Activated T-cell treated with anti-CD3 and anti-CD28 coated beads for 4 hours (primary cell): ENCODE measurements at places on chromosomes 11 and 22.

DNA sequence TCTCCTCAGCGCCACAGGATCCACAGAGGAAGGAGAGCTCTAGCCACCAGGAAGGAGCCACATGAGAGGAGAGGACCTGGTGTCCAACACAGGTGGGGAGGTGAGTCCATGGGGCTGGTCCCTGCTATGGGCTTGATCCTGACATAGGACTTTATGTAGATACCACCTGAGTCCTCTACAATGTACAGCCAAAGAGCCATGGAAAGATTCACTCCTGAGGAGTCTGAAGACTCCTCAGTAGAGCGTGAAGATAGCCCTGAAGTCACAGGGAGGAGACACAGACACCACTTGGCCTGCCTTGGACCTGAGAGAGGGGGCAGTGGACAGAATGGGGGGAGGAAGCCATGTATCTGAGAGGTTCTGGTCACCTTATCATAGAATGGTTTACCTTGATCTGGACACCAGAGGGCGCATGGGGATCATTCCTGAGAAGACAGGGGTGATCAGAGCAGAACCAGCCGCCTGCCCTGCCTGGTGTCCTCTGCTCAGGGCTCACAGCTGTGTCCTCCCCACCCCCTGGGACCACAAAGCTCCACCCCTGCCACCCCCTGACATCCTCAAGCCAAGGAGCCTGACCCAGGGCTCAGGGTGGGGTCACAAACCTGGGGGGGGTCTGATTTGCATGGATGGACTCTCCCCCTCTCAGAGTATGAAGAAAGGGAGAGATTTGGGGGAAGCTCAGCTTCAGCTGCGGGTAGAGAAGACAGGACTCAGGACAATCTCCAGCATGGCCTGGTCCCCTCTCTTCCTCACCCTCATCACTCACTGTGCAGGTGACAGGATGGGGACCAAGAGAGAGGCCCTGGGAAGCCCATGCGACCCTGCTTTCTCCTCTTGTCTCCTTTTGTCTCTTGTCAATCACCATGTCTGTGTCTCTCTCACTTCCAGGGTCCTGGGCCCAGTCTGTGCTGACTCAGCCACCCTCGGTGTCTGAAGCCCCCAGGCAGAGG, 77.0 kb downstream of the ZNF280B start:
- DNase-seq: peak; percentile 41

DNA sequence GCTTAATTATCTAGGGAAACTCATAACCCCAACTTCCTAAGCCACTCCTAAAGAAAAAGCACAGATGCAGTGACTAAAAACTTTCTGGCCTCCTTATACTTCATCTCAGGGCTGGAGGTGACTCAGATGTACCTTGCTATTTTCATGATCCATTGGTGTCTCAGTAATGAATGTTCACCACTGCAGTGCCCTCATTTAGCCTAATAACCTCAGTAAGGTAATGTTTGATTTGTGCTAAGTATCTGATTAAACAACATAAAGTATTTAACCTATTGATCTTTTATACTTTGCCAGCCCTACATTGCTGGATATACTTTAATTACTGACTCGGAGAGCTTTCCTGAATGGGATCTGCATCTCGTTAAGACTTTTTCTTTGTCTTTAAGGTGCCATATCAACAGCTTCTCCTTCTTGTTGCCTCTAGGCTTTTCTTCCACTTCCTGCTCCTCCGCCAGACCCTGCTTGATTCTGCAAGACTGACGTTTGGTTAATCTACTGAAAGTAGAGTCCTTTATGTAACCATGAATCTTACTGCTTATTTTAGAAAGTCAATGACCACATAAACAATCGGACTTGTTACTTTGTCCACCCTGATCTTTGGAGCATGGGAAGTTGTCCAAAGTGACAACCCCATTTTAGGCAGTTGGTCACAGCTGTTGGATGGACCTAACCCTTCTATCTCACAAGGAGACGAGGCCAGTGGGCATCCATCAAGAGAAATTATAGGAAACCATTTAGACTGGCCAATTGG, 303.0 kb downstream of the ST3GAL4 start:
- DNase-seq: no peak

- DNase-seq: no peak
These were observed 12.1 kb upstream of the RAC2 start for GRCh38 chr22:37256075-37256726.

DNA sequence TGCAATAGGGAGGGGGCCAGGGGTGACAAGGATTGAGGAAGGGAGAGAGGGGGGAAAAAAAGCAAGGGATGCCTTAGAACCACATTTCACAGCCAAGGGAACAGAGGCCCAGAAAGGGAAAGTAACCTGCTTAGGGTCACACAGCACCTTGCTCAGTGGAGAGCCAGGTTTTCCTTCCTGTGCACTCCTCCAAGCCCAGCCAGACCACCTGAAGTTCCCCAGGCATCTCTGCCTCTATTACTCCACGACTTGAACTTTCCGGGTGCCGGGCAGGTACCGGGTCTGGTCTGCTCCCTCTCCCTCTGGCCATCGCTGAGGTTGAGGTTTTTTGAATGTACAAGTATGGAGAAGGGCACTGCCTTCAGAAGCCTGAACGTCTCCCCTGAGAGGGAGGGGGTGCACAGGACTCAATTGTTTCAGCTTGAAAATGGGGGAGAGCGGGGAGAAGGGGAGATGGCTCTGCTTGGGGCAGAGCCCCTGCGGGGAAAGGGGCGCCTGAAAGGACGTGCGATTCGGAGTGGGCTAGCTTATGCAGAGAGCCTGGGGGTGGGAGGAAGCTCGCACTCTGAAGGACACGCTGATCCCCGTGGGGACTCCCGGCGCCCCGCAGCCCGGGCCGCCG, 516 bp upstream of the SERPINH1 start:
- no peak for DNase-seq

DNA sequence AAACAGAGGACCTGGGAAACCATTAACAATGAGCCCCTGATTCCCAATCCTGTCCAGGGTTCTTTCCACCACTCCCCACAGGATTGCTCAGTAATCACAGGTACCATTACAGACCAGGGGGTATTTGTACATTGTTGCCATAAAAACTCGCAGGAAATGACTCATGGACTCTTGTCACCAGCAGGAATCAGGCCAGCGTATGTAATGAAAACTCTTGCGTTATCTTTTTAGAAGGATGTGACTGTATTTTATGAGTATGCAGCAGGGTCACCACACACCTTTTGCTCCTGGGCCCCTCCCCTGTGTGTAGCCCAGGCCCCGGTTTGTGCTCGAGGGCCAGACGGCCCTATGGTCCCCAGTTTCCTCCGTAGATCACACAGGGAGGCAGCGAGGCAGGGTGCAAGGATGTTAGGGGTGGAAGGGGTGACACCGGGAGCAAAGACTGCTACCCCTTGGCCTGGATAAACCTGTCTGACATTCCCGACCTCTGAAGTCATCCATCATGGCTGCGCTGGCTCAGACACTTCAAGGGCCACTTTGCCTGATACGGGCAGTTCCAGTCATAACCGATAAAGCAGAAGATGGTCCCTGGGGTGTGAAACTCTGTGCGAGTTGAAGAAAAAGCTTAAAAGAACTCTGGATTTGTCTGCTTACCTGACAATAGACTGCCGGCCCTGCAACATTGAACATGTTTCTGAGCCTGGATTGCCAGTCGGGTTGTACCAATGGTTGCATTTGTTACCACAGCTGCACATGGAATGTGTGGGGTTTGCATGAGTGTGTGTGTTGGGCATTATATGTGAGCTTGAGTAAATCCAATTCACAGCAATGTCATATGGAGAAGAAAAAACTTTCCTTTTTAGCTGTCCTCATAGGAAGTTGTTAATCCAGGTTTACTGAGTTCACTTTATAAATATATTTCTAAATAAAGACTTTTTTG, 56.9 kb downstream of the MICAL2 start:
- DNase-seq: no peak

DNA sequence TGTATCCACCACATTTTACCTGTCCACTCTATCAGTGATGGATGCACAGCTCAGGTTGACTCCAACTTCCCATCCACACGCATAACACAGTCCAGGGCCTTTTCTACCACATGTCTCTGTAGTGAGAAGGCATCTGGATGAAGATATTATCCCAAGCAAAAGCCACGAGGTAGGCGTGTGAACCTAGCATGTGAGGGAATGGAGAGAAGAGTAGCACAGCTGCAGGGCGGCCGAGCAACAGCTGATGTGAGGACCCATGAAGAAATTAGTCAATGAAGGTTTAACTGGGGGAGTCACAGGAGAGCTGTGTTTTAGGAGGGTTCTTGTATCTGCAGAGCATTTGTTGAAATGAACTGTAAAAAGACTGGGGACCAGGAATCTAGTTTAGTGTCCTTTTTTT, 144.6 kb upstream of the PITPNB start:
- no peak for DNase-seq

- no peak for DNase-seq
These were observed 7.9 kb downstream of the NPTXR start for GRCh38 chr22:38835888-38836301.

DNA sequence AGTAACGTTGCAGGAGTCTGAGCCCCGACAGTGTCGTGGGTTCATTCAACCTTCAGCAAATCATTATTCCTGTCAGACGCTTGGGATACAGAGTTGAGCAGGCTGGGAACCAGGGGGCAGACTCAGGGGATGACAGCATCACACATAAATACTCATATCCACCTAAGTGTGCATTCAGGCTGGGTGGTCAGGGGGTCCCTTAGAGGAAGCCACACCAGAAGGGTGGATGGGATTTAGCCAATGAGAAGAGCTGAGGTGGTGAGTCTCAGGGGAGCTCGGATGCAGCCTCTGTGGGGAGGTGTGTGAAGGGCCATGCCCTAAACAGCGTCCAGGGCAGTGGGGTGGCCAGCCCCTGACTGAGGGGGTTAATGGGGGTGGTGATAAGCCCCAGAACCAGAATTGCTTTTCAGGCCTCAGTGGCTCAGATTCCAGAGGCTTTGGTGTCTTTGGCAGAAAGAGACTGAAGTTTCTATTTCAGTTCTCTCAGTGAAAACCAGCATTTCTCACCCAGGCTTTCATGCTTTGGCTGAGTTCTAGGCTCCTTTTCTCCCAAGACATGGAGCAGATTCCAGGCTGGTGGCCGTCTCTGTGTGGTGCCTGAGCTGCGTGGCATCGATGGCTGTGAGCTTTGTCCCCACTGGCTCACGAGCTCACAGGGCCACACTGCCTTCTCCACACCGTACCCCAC, 83.9 kb upstream of the CLDN5 start:
- DNase-seq: no peak
